ENCODE measurements at places on chromosomes 3 and 15. TPM values are rescaled to one million over a fixed set of nuclear protein-coding genes. Genes with fewer than 3 reads are reported as not detected.

DNA sequence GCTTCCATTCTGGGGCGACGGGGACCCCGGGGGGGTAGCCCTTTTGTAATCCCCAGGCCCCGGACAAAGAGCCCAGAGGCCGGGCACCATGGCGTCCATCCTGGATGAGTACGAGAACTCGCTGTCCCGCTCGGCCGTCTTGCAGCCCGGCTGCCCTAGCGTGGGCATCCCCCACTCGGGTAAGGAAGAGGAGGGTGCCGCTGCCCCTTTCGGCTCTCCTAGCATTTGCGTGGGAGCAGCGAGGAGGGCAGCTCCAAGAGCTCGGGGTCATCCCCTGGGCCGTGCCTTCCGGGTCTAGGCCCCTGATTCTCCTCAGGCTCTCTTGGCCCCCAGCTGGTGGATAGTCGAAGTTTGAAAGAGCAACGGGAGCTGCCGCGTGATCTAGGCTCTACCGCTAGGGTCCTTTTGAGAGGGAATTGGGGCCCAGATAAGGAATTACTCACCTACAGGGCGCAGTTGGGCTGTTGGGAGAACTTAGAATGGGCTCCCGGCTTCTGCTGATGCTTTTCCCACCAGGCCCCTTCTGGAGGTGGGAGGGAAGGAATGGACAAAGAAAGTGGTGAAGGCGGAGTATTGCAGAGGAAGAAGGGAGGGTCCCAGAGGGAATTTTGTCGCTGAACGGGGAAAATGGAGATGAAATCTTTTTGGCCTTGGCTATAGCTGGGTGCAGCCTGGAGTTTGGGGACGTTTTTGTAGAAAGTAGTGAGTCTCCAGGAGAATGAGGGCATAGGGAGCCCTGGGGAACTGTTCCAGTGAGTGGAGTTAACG lies 615 bp downstream of the VPS18 start:
- H3K4me3 ChIP-seq: peak overlapping the region; percentile 96
- DNase-seq: peak; percentile 58
- H3K27ac ChIP-seq: peak overlapping the region; percentile 90
- H3K27me3 ChIP-seq: no peaks in the 10 kb centered on the region

- H3K4me1 ChIP-seq: peaks cover 15% of the 10 kb centered on the region
- H3K4me3 ChIP-seq: no peak overlapping the region
- H3K36me3 ChIP-seq: no peaks in the 10 kb centered on the region
These were observed 3.3 kb downstream of the PLCH1 start for GRCh38 chr3:155741603-155742002.

- no peak for DNase-seq
- H3K4me1 ChIP-seq: no peaks in the 10 kb centered on the region
- no peaks in the 10 kb centered on the region for H3K27me3 ChIP-seq
- H3K36me3 ChIP-seq: no peaks in the 10 kb centered on the region
- H3K4me3 ChIP-seq: no peak overlapping the region
- no peak overlapping the region for H3K27ac ChIP-seq
These were observed 692.7 kb downstream of the MCTP2 start for GRCh38 chr15:94924057-94924456.

Gene NANOGP8
- not detected for total RNA-seq

Gene SYNPR
- total RNA-seq: not detected

All from CD8-positive, alpha-beta memory T cell (primary cell).